Liver (tissue), 10 donors: ENCODE measurements at places on chromosomes 1 and 21. TPM values are rescaled to one million over a fixed set of nuclear protein-coding genes. Genes with fewer than 3 reads are reported as not detected.

Gene GREM2
- 0.19 TPM for total RNA-seq

Gene UBASH3A
- 0.65 TPM for total RNA-seq

Gene CD101
- total RNA-seq: 1.0 TPM

Gene C1QC
- 151 TPM for total RNA-seq

Gene PTPRC
- 34.1 TPM for total RNA-seq

Gene FABP3
- 28.2 TPM for total RNA-seq

Gene CHD5
- under 0.01 TPM for total RNA-seq

Gene S100A7
- total RNA-seq: not detected

Gene ZNF697
- 4.5 TPM for total RNA-seq

Gene USH2A
- 0.33 TPM for total RNA-seq

Gene RNU1-3
- total RNA-seq: under 0.01 TPM

Gene OXCT2
- 0.17 TPM for total RNA-seq

Gene CLDN17
- total RNA-seq: not detected

Gene NFIA
- total RNA-seq: 16.6 TPM

Gene DHX9
- total RNA-seq: 63.2 TPM

Gene OR2L8
- total RNA-seq: 0.09 TPM

Gene HHAT
- 2.2 TPM for total RNA-seq

Gene AMPD2
- 19.2 TPM for total RNA-seq

Gene GBP6
- total RNA-seq: 0.08 TPM

Gene MEF2D
- 5.7 TPM for total RNA-seq

Gene SYTL1
- 3.9 TPM for total RNA-seq

Gene RGS13
- total RNA-seq: under 0.01 TPM

Gene ALPL
- 3.3 TPM for total RNA-seq
